ENCODE measurements at places on chromosomes 11 and 22.

GRCh38 chr11:118111019-118111743 is 24.4 kb upstream of the SMIM35 start:
- no peak for DNase-seq

GRCh38 chr22:50437511-50438304 is 37.1 kb downstream of the SBF1 start:
- DNase-seq: no peak

- peak; percentile 76 for DNase-seq
These were observed 44.0 kb upstream of the WT1 start for GRCh38 chr11:32479291-32479690.

GRCh38 chr22:40666151-40666848 is 13.0 kb upstream of the MCHR1 start:
- DNase-seq: peak; percentile 43

- no peak for DNase-seq
These were observed 4.8 kb upstream of the PHF21B start for GRCh38 chr22:45014654-45015053.

- no peak for DNase-seq
These were observed 17.5 kb downstream of the FGF3 start for GRCh38 chr11:69801513-69802335.

DNA sequence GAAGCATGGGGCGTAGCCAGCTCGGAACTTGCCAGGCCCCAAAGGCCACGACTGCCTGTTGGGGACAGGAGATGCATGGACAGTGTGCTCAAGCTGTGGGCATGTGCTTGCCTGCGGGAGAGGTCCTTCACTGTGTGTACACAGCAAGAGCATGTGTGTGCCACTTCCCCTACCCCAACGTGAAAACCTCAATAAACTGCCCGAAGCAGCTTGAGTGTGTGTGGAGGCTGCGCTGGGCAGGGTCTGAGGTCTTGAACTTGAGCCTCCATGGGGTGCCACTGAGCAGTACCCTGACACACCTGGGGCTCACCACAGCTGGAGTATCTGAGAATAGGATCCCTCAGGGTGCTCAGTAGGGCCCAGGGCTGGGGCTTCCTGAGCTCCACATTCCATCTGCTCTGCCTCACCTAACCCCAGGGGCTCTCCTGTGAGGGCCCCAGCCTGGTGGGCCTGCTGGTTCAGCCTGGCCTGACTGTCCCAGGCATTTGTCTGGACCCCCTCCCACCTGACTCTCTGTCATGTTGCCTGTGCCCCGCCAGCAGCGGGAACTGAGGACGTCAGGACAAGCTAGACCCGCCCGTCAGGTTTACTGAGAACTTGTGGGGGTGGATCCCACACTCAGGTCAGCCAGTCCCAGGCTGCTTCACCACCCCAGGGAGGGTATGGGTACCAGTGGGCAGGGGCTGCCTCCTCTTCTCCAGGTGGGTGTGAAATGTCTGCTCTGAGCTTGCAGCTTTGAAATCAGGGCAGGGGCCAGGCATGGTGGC is 3.2 kb downstream of the RASSF7 start:
- no peak for DNase-seq

DNA sequence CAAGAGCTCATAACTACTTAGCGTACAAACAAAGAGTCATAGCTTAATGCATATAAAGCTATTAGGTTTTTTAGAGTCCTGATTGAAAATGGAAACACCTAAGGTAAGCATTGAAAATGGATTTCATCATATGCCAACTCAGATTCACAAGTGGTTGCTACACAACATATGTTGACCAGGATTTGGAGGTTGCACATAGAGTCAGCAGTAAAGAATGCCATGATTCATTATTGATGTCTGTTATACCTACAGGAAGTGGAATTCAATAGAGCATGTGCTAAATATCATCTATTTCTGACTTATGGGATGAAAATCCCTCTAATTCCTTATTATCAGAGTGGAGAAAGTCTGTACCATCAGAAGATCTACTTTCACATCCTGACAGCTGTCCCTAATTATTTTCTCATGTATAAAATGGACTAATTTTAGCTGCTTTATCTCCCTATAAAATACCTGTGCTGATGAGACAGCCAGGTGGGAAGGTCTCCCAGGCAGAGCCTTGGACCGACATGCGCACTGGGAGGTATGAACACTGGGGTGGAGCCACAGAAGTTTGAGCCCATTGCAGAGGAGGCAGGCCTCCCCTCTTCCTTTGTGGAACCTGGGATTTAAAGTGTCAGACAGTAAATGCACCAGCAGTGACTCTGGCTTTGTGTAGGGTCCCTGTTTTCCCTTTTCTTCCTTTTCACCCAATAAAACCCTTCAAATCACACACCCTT is 204.2 kb downstream of the AASDHPPT start:
- DNase-seq: no peak

- DNase-seq: peak; percentile 7
These were observed 9.6 kb upstream of the PDE2A start for GRCh38 chr11:72683782-72684200.

- peak; percentile 80 for DNase-seq
These were observed 4.7 kb downstream of the KLHL35 start for GRCh38 chr11:75428281-75428724.

DNA sequence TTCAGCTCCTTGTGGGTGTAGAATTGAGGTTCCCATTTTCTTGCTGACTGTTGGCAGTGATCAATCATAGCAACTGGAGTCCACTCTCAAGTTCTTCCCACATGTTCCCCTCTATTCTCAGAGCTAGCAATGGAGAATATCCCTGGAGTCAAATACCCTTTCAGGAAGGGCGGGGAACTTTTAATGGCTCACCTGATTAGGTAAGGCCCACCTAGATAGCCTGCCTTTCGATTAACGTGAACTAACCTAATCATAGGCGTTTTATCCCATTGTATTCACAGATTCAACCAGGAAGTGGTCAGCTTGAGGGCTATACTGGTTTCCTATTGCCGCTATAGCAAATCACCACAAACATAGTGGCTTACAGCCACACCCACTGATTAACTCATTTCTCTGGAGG is 7.1 kb upstream of the LRRC55 start:
- DNase-seq: no peak

- no peak for DNase-seq
These were observed 35.2 kb downstream of the MAML2 start for GRCh38 chr11:96307776-96308140.

- DNase-seq: no peak
These were observed 451.2 kb downstream of the MIAT start for GRCh38 chr22:27108425-27109114.

GRCh38 chr11:131300439-131300717 is 70.0 kb upstream of the NTM start:
- no peak for DNase-seq

- DNase-seq: no peak
These were observed 2.1 kb downstream of the TRAF6 start for GRCh38 chr11:36507824-36508489.

DNA sequence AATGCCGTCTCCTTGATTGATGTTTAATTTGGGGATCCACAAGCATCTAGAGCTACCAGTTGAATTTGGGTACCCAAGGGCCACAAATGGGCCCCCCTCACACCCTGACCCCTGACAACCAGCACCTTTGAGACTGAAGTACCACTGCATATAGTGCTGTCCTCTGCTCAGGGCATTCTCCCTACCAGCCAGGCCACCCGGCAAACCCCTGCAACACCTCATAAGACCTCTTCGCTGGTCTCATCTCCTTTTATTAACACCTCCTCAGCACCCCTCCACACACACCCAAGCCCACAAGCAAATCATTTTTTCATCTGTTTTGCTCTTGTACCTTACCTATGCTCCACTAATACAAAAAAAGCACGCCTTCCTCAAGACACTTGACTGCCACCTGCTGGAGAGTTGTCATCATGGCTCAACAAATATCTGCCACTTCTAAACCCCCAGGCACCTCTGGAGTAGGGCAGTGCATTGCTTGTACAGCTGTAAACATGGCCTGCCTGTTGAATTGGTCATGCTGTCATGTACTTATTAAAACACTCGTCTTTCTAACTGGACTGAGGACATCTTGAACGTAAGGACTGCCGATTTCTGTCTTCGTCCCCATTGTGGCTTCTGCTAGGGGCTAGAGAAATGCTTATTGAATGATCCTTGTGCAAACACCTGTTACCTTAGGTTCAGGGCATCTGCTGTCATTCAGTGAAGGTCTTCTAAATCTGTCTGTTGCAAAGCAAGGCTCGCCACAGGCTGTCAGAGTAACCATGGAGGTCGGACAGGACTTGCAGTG is 66.5 kb downstream of the BMAL1 start:
- peak; percentile 70 for DNase-seq

DNA sequence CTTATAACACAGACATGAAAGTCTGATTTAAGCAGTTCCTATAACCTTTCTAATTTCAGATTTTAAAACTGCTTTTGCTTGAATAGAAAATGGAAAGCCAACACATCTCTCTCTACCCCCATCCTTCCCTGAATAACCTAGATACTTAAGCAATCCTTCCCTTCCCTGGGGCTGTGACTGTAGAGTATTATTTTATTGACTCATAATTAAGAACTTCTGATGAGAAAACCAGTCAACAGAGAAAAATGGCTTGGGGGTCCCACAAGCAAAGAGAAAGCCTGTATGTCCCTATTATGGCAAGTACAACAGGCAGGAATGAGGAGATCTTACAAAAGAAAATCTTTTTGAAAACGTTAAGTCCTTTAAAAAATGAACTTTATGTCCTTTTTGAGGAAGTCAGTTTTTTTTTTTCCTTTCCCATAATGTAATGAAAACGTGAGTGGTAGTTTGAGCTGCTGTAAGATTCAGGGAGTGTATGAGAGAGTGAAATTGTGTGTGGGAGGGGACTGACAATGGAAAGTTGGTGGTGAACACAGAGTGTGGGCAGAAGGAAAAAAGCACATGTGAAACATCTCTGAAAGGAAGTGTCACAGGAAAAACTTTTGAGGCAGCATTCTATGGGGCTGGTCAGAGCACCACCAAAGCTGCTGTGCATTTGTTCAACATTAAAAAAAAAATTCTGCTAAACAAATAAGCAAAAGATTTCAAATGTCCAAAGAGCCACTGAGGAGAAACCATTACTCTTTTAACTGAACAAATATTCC is 154.6 kb downstream of the MAML2 start:
- DNase-seq: no peak

- no peak for DNase-seq
These were observed 51.6 kb upstream of the CCDC34 start for GRCh38 chr11:27414644-27415043.

DNA sequence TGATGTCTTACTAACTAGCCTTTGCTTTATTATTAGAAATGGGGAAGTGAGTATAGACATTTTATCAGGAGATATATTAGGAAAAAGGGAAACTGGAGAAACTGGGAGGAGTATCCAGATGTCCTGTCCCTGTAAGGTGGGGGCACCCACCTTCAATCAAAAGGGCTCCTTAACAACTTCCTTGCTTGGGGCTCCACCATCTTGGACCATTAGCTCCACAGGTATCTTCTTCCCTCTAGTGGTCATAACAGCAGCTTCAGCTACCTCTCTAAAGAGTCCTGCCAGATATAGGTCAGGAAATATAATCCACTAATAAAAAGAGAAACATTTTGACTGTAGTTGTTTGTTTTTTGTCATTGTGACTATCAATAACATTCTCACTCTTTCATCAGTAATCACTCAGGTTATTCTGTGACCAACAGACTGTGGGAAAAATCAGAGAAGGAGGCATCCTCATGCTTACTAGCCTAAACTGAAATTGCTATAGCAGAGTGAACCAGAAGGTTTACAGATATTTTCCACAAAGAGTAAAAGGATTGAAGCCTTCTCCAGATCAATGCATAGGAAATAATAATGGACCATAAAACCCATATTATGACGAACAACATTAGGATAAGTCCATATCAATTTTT is 10.4 kb downstream of the OR51B4 start:
- peak; percentile 20 for DNase-seq

DNA sequence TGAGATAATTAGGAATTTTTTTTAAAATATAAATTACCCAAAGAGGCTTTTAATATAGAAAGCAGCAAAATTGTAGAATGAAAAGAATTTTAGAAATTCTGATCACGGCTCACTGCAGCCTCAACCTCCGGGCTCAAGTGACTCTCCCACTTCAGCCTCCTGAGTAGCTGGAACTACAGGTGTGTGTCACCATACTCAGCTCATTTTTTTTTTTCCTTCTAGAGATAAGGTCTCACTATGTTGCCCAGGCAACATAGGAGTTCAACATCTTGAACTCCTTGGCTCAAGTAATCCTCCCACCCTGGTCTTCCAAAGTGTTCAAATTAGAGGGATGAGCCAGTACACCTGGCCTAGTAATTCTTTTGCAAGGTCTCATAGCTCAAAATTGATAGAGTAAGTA is 76.7 kb downstream of the ATG16L2 start:
- no peak for DNase-seq

Data from NCI-H524 (cell line).